ENCODE measurements at places on chromosomes 16 and 17.

- no peak for DNase-seq
Observed at GRCh38 chr16:89101303-89102040, 7.8 kb downstream of the ACSF3 start.

DNA sequence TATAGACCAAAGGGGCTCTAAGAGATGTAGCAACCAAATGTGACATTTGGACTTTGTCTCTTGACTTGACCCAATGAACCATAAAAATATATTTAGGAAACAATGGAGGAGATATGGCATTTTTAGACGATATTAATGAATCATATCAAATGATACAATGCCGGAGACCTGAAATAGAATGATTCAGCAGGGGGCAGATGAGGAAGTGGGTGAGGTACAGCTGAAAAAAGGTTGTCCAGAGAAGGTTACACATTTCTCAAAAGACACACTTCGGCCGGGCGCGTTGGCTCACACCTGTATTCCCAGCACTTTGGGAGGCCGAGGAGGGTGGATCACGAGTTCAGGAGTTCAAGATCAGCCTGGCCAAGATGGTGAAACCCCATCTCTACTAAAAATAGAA is 16.5 kb upstream of the SNN start:
- no peak for DNase-seq

DNA sequence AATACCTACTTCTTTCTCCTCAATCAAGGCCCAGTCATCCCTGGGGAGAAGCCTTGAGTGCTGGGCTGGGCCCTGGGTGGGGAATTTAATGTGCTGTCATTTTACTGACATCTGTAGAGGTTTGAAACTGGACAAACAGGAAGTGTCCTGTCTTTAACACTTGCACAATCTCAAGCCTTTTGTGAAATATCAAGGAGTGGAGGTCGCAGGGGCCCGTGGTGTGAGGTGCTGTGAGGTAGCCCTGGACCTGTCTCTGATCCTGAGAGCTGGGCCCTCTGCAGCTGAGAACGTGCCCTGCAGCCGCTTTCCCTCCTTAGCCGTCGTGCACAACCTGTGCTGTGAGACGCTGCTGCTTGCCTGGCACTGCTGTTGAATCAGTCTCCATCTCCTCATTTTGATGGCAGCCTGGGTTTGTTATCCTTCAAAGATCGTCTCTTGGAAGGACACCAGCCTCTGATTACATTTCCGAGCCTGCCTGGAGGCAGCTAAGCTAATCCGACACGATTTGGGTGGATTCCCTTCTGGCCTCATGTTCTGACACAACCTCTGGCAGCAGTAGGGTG is 29.9 kb downstream of the SMARCE1 start:
- DNase-seq, result no peak

DNA sequence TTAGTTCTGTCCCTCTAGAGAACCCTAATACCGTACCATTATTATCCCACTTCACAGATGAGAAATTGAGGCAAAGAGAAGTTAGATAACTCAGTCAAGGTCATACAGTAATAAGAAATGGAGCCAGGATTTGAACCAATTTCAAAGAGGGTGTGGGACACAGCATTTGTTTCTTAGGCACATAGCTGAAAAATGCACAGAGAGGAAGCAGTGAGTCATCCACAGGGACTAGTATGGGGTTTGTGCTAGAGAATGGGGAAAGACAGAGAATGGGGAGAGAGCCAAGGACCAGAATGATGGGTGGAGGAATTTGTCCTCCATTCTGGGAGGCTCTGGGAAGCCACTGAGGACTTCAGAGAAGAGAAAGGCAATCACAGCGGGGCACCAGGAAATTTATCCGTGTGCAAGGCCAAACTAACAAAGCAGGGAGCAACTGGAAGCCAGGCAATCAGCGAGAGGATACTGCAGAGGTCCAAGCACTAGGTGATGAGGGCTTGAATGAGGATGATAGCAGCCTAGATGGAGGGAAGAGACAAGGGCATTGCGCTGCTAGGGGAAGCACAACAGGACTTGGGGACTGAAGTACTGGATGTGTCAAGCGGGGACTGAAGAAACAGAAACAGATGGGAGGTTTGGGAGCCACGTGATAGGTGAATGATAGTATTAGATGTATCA is 78.1 kb upstream of the ZFHX3 start:
- DNase-seq, result no peak

- no peak for DNase-seq
Observed at GRCh38 chr17:16254773-16255400, 37.9 kb downstream of the PIGL start.

GRCh38 chr17:66301864-66302741 is at the start of gene PRKCA:
Gene PRKCA, plus strand, starts transcription at chr17:66302613.
- DNase-seq, result peak; percentile 68

- DNase-seq, result peak; percentile 35
Observed at GRCh38 chr17:75090871-75091854, 3.4 kb downstream of the SLC16A5 start.

GRCh38 chr17:73192206-73192893 is 505 bp upstream of the COG1 start:
- DNase-seq, result peak; percentile 59

GRCh38 chr17:32277284-32277683 is 11.7 kb downstream of the RHBDL3 start:
- no peak for DNase-seq

DNA sequence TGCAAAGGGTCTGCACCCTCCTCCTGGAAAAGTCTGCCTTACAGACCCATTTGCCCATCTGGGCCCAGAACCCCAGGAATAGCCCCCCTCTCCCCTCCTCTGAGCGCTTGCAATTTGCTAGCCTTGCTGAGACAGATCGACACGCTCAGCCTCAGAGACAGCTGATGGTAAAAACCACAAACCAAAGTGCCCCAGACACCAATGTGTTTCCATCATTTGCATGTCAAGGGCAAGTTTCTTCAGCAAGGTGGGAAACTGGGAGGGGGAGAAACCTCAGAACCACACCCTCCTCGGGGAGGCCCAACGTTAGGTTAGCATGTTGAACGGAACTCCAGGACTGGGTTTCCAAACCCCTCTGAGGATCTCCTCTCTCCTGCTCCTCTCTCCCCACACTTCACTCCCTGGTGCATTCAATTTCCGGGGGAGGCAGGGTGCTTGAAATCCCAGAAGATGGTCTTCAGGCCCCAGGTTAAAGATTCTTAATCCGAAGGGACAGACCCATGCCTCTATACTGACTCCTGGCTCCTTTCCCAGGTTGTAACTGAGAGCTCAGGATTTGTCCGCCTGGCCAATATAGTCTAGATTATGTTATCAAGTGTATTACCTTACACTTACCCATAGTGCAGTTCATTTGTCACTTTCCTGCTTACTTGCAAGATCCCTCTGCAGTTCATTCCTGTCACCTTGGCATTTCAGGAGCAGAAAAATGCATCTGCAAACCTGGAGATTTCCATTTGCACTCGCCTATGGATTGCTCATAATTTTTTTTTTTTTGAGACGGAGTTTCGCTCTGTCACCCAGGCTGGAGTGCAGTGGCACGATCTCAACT is 1.3 kb upstream of the CUEDC1 start:
- no peak for DNase-seq

GRCh38 chr16:80503107-80503506 is 37.7 kb upstream of the DYNLRB2 start:
- DNase-seq, result no peak

DNA sequence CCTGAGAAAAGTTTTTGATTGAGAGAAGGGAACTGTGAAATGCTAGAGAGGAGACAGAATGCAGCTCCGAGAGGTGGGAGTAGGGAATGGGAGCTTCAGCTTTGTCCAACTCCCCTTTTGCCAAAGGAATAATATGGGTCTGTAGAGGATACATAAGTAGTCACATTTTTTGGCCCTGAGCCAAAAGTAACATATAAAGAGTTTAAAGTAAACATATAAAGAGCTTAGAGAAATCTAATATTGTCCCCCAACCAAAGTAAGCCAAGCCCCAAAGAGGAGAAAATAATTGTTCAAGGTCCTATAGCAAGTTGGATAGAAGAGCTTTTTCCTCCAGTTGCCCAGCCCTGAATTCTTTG is 215.1 kb downstream of the TMEM114 start:
- no peak for DNase-seq

DNA sequence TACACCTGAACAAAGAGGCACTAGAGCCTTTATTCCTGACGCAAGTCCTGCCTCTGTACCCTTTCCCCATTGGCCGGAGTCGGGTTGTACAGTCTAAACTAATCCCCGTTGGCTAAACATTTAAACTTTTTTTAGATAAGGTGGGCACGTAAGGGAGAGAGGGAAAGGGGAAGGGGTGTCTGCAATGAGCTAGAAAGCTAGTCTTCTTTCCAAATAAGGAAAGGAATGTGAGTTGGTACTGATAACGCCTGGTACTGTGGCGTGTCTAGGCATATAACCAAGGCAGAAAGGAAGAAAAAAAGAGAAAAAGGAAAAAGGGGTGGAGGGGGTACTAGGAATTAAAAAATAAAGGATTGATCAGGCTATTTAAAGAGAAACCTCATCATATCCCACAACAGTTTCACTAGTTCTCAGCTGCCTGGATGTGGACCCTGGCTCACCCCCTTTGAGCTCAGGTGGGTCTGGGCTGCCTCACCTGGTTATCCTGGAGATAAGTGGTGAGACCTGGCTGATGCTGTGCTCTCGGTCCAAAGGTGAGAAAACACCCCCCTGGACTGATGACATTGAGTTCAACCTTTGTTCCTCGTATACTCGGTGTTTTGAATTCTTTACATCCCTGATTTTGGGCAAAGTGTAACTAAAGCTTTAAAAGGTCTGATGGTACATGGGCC is 90.9 kb upstream of the EEF2KMT start:
- no peak for DNase-seq

DNA sequence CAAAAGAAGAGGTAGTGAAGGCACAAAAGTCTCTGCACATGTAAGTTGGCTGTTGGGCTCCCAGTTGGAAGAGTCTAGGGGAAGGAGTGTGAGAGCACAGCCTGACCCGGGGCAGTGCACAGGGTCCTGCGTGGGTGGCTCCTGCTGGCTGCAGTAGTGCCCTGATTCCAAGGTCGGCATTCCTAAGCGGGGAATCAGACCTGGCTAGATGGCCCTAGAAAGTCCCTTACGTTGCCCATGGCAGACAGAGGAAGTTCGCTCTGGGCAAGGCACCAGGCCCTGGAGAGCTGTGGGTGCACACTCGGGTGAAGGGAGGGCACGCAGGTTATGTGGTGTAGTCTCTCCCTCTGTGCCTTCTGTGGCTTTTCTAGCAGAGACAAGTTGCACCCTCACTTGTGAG is 22.8 kb upstream of the SLC5A11 start:
- DNase-seq, result no peak

DNA sequence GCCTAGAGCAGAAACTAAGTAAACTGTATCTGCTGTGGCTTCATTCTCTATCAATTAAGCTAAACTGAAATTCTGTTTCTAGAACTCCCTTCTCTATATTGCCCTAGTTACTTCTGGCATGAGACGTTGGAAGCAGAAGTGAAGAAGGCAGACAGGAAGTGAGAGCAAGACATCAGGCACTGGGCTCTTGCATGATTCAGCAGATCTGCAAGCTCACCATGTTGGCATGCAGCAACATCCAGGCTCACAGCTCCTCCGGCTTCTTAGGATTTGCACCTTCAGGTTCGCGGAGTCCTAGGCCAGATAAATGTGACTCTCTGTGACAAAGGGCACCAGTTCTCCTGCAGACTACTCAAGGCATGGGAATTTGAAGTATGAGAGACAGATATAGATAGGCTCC is 148.3 kb downstream of the CDH8 start:
- DNase-seq, result no peak

DNA sequence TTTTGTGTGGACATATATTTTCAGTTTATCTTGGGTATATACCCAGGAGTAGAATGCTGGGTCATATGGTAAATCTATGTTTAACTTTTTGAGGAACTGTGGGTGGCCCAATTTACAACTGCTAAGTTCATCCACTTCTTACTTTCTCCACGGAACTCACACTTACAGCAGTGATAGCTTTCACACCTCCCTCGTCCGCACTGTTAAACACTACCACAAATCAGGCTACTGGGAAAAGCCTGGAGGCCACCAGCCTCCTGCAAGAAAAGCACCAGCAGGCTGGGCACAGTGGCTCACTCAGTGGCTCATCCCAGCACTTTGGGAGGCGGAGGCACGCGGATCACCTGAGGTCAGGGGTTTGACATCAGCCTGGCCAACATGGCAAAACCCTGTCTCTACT is 14.7 kb upstream of the ZG16 start:
- DNase-seq, result no peak

- no peak for DNase-seq
Observed at GRCh38 chr17:62722625-62723024, 85.5 kb downstream of the MARCHF10 start.
